ENCODE measurements at places on chromosomes 16 and 17.
A peak's percentile ranks its signal among the peaks of the same experiment; 100 is the strongest.

- DNase-seq, result no peak
Measured at GRCh38 chr16:85125570-85126393, 13.5 kb upstream of the CIBAR2 start.

DNA sequence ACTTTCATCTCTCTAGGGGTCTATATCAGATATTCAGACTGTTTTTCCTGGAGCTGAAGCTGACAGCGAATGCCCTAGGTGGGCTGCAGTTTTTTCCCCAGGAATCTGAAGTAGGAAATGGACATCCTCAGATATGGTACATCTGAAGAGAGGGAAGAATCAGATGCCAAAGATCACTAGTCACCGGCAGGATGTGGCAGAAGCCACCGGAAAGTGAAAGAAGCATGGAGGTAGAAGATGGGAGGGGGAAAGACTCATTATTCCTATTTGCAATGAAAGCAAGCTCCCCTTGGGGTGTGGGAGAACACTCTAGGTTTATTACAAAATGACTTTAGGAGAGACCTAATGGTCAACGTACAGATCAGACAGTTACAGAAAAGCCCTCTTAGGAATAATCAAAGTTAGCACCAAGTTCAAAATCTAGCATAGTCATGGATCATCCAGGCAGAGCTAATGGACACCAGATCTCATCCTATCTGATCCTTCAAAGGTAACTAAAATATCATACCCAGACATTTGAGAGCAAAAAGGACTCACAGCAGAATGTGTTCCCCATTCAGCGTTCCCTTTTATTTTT lies 110.7 kb downstream of the HS3ST3A1 start:
- no peak for DNase-seq

DNA sequence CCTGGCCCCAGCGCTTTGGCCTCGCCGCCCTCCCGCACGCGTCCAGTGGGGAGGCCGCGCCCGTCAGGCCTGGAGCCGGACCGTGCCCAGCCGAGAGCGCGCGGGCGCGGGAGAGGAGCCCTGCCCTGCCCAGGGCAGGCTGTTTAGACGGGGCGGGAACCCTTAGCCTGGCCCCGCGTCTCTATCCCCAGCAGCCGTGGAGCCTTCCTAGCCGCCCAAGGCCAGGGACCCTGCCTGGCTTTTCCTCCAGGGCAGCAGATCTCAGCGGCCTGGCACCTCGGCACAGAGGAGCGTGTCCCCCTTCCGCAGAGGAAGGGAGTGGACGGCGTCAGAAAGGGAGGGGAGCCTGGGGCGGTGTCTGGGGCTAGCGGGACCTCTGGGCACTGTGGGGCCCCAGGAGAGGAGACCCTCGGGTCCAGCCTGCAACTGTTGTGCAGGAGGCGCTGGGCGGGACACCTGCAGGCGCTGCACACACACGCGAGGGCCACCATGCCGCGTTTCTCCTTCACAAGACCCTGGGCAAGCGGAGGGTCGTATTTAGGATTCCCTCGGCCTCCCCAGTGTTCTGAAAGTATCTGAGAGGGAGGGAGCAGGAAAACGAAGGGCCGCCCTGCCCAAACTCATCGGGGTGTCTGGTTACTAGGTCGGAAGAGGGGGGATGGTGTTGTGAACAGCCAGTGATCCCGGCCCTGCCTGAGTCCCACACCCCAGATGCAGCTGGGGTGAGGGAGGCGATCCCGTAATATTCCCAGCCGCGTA lies 2.3 kb upstream of the NPTX1 start:
- no peak for DNase-seq

DNA sequence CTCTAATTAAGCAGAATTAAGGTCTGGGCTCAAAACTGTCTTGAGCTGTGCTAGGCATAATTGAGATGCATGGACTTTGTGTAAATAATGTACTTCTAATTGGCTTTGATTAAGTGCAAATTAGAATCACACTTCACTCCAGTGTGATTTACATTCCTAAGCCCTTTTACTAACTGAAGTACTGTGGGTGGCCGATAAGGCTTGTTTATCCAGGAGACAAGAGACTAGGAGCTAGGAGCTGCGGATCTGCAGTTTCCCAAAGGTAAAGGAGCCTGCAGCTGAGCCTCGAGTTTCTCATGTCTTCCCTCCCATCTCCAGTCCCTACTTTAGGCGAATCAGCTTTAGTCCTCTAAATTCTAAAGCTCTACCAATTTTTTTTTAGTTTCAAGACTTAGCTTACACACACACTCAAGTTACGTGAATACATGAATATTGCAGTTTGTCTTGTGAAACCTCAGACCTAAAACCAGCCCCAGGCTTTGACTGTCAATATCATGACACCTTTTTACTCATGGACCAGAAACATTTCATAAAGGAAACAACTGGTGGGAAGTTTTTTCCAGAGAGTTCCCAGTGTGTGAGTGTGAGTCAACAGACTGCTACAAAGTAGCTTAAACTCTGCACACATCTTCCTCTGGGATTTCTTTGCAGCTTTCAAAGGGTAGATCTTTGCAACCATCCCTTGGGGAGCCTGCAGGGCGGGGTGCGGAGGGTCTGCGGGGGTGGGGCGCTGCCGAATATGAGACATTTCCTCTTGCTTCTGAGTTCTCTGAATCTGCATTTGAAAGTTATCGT lies 113.9 kb upstream of the TBX2 start:
- DNase-seq, result no peak

- DNase-seq, result no peak
Measured at GRCh38 chr16:31186930-31187807, 7.2 kb downstream of the FUS start.

DNA sequence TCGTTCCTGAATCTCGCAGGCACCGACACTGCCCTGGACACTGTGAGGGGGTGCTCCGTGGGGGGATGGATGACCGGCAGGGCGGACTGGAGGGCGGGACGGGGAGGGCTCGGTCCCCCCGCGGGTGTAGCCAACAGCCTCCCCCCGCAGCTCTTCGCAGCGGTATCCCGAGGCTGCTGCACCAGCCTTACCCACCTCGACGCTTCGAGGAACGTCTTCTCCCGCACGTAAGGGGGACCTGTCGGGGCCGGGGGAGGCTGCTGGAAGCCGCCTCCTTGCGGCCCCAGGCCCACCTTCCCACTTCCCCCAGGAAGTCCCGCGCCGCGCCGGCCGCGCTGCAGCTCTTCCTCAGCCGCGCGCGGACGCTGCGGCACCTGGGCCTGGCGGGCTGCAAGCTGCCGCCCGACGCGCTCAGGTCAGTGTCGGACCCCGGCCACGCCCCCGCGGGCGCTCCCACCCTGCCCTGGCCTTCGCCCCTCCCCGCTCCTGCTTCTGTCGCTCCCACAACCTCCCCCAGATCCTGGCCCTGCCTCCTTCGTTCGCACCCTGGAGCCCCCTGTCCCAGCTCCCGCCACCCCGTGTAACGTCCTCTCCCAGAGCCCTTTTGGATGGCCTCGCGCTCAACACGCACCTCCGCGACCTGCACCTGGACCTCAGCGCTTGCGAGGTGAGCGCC lies 3.3 kb downstream of the CARMIL2 start:
- DNase-seq, result no peak

DNA sequence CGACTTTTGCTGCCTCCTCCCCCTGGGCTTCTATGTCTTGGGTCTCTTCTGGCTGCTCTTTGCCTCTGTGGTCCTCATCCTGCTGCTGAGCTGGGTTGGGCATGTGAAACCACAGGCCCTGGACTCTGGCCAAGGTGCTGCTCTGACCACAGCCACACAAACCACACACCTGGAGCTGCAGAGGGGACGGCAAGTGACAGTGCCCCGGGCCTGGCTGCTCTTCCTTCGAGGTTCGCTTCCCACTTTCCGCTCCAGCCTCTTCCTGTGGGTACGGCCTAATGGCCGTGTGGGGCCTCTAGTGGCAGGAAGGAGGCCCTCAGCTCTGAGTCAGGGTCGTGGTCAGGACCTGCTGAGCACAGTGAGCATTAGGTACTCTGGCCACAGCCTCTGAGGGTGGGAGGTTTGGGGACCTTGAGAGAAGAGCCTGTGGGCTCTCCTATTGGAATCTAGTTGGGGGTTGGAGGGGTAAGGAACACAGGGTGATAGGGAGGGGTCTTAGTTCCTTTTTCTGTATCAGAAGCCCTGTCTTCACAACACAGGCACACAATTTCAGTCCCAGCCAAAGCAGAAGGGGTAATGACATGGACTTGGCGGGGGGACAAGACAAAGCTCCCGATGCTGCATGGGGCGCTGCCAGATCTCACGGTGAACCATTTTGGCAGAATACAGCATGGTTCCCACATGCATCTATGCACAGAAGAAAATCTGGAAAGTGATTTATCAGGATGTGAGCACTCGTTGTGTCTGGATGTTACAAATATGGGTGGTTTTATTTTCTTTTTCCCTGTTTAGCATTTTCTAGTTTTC lies 2.3 kb downstream of the GP1BA start:
- no peak for DNase-seq

DNA sequence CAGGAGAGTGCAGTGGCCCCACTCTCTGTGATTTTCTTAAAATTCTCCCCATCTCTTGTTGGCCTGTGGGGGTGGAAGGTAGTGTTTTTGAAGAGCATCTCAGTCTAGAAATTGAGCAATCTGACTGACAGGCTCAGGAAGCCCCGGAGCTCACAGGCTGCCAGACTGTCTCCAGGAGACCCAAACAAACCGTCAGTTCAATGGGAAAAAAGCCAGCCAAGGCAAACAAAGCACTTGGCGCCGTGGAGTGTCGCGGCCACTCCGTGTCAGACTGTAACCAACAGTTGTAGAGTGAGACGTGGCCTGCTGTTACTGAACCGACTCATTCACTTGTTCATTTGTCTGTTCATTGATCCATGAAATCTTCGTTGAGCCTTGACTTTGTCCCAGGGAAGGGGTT lies 33.7 kb downstream of the RGS9 start:
- no peak for DNase-seq

GRCh38 chr17:76381633-76382350 lies 2.6 kb upstream of the SPHK1 start:
- DNase-seq, result no peak

DNA sequence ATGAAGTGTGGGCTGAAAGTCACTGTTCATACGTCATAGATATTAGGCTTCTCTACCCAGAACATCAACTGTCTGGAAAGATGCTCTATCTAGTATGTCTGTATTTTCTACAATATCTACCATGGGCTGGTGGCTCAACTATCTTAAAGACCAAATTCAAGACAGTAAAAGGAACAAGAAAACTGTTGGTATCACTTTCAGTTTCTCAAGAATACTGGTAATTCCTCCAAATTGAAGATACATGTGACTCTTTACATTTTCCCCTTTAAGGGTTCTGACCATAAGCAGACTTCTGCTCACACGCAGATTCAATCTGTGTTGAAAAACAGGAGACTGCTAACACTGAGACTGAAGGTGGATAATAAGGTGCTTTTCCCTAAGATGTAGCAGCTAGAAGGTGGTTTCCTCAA lies 24.2 kb downstream of the XPO6 start:
- DNase-seq, result peak; percentile 39

GRCh38 chr17:2094891-2095535 lies 40.1 kb downstream of the HIC1 start:
- no peak for DNase-seq

GRCh38 chr17:77266891-77267341 lies 126.1 kb downstream of the SEC14L1 start:
- DNase-seq, result no peak

DNA sequence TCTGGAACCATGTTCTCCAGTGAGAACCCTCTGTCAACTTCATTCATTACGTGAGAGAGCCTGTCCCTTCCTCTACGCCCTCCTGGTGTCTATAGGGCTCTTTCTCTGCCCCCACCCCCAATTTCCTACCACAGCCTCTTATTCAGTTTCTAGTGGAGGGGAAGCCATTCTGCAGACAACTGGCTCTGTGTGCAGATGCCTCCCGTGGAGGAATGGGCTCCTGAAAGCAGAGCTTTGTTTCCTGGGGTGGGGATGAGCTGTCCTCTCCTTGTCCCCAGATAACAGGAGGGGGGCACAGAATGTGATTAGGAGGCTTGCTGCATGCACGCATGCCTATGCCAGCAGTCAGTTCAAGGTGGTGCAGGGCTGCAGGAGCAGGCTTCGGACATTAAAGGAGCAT lies 31.6 kb downstream of the MMP15 start:
- DNase-seq, result no peak

DNA sequence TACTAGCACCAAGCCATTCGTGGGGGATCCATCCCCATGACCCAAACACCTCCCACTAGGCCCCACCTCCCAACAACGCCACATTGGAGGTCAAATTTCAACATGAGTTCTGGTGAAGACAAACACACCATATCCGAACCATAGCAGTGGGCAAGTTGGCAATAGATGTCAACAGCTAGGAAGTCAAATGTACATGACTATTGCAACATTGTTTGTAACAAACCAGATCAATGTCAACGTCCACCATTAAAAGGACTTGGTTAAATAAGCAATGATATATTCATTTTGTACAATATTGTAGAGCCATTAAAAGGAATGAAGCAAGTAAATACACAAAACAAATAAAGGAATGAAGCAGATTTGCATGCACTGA lies 26.5 kb upstream of the CIITA start:
- DNase-seq, result no peak

GRCh38 chr16:84314814-84315213 lies 20.1 kb downstream of the WFDC1 start:
- DNase-seq, result no peak

GRCh38 chr17:1629504-1630310 lies 1.1 kb upstream of the SLC43A2 start:
- peak; percentile 72 for DNase-seq

DNA sequence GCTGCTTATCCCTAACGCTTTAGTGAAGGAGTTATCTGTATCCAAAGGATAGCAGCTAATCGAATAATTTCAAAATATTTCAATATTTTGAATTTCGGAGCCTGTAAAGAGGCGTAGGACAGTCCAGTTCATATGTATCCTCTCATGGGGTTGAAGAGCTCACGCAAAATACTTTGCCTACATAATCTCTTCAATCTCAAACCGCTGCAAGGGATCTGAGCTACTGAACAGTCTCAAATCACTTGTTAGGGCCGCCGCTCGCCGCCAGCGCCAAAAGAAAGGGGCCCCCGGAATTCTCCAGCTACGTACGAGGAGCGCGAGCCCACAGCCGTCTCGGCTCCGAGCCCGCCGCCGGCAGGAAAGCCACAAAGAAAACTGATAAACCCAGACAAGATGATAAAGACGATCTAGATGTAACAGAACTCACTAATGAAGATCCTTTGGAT lies 601 bp upstream of the RFWD3 start:
- DNase-seq, result no peak

DNA sequence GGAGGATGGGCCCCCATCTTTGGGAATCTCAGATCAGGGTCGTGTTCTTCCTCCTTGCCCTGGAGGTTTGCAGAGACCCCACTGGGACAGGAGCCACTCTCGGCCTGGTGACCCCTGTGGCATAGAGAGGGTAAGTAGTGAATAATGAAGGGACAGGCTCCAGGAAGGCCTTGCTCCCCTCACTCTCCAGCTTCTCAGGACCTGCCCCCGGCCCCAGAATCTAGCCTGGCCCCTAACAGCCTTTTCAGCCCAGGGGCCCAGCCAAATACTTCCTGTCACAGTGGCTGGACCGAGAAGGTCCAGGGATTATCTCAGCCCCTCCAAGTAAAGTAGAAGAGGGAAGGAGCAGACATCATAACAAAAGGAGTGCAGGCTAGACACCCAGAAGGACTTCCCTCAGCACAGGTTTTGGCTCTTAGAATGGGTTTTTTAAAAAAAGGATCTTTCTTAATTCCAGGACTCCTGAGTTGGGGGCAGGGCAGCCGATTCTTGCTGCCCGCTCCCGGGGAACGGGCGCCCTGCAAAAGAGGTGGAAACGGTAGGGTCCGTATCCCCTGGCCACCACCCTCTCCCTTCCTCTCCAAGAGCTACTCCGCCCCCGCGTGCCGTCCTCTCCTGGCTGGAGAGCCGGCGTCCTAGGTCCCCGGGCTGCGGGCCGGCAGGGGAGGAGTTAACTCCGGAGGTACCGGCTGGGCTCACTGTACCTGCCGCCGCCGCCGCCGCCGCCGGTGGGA lies 559 bp upstream of the NXPH3 start:
- DNase-seq, result no peak

GRCh38 chr16:3797904-3798811 lies 80.8 kb upstream of the TRAP1 start:
- no peak for DNase-seq

All from CD4-positive, alpha-beta T cell treated with Interleukin-2 at 100 ng/mL for 4 hours (primary cell).